ENCODE measurements at places on chromosomes 2 and 18. TPM values are rescaled to one million over a fixed set of nuclear protein-coding genes. Genes with fewer than 3 reads are reported as not detected.

The MYO3B gene
- total RNA-seq, result not detected

DNA sequence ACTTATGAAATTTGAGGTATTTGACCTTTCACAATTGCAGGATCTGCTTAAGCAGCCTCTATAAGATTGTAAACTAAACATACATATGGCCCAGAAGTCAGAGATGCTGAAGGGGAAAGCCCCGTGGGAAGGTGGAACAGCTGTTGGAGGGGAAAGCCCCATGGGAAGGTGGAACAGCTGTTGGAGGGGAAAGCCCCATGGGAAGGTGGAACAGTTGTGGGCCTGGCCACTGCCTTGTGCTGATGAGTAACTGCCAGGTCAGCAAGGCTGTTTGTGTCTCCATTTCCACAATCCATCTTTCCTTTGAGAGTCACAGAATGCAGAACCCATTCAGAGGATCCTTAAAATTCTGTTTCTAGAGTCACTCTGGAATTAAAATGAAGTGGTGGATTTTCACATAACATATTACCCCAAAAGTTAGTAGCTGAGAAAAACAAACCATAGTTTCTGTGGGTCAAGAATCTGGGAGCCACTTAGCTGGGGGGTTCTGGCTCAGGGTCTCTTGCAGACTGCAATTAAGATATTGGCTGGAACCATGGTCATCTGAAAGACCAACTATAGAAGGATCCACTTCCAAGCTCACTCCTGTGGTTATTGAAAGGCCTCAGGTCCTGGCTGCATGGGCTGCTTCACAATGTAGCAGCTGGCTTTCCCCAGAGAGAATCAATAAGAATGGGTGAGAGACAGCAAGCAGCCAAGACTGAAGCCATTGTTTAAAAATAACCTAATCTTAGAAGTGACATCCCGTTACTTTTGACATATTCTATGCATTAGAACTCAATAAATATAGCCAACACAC, 86.6 kb upstream of the CAVIN2 start:
- no peak for DNase-seq

- DNase-seq, result no peak
Measured at GRCh38 chr2:156837635-156838370, 401.6 kb downstream of the GPD2 start.

The UCN gene
- total RNA-seq, result 8.0 TPM

DNA sequence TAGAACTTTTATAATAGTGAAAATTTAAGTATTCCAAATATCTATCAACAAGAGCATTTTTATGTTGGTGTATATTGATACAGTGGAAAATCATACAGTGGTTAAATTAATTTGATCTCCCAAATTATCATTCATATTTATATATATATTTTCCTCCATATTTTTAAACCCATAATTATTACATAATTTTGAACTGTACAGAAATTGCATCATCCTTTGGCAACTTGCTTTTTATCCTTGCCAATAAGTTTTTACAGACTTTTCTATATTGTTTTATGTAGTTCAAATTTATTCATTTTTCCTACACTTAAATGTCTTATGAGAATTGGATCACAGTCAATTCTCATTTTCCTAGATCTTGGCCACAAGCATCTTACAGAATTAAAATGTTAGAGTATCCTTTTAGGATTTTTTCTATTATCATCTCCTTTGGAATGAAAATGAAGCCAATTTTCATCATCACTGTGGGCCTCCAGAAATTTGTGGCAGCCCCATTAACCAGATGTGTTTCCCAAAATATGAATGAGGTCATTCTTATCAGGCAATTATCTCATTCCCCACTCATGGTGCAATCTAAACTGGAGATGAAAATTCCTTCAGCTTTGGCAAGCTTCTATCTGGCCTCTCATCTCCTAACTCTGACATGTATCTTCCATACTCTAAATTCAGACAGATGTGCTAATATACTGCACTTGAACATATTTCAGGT, 94.2 kb upstream of the DLGAP1 start:
- no peak for DNase-seq

DNA sequence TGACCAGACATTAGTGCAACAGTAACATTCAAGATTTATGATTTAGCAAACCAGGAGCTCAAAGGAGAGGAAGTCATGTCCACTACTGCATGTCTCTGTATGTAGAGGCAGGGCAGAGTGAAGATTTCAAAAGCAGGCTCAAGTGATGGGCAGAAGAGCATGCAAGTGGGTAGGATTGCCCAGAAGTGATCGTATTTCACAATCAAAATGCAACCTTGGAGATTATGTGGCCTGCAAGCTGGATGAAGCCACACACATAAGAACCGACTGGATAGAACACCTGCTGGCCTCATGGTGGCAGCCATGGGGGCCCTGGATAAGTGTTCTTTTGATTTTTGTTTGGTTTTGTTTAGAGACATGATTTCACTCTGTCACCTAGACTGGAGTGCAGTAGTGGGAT, 286.8 kb upstream of the RAB12 start:
- DNase-seq, result no peak

DNA sequence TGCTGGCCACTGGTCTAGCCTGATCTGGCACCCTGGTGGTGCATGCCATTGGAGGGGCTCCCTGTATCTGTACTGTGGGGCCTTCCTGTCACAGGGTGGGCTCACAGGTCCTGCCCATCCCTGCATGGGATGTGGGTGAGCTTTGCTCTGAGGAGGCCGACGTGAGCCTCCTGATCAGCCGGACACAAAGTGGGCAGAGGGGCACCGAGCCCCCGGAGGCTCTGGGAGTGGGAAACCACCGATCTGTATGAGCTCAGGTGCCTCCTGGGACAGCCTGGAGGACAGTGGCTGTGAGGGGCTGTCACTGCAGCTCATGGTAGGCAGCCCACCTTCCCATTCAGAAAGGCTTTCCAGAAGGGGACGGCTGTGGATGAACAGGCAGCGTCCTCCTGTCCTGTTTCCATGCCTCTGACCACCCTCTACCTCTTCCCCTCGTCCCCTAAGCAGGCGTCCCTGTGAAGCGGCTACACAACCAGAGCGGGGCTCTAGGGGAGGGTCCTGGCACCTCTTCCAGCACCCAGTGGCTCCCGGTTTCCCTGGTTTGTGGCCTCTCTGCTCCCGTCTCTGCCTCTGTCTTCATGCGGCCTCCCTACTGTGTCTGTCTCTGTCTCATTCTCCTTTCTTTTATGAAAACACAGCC, 112.5 kb upstream of the OTOS start:
- no peak for DNase-seq

DNA sequence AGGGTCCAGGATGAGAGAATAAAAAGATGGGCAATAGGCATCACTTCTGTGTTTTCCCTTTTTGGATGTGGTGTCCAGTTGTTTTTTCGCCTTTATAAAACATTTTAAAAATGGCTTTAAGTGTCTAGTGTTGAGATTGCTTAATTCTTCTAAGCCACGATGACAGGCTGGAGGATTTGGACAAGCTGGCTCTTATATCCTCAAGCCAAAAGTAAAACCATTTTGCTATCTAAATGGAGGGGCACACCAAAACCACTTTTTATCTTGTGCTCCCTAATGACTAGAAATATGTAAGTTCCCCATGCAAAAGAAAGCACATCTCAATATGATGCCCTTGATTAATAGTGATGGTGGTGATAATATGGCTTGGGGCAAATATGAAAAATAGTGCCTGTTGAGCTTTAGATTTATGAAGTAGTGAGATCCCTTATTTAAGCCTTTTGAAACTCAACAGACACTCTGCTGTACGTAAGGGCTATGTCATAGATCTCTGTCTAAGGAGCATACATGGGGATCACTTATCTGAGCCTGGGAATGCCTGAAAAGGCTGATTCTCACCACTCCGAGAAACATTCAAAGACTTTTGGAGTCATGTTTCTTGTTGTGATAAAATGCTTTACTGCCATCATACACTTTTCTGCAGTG, 185.5 kb downstream of the KCNS3 start:
- no peak for DNase-seq

GRCh38 chr2:115161081-115161770, 718.8 kb downstream of the DPP10 start:
- DNase-seq, result no peak

DNA sequence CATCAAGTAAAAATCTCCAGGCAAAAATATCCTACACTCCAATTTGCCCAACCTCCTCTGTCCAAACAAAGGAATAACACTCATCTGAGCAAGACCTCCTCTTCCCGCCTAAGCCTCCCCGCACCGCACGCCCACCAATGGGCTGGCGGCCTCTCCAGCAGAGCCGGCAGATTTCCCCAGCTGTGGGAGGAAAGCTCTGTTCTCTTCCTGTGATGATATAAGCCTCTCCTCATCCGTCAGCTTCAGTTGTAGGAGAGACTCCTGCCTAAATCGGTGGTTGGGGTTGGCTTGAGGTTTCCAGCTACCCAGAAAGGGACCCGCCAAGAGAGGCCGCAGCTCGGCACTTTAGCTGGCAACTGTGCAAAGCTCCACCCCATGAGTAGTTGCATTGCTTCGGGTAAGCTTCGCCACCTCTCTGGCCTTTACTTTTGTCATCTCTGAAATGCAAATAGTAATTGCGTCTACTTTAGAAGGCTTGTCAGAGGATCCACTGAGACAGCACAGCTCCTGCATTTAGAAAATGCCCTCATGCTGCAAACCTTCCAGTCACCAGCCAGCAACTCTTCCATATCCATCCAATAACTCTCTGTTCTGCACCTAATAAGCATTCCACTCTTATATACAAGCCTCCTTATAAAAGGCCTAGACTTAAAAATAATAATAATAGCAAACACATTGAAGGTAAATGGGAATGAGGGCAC, 146.4 kb downstream of the MYT1L start:
- no peak for DNase-seq

GRCh38 chr2:237979331-237979730, 12.5 kb downstream of the UBE2F start:
- no peak for DNase-seq

DNA sequence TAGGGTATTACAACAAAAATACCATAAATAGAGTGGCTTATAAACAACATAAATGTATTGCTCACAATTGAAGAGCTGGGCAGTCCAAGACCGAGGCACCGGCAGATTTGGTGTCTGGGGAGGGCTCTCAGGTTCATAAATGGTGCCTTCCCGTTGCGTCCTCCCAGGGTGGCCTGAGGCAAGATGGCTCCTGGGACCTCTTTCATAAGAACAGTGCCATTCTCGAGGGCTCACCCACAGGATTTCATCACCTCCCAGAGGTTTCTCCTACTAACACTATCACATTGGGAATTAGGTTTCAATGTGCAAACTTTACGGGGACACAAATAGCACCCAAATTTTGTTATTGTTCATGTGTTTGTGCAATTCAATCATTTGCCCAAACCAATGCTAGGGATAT, 793.5 kb upstream of the HS6ST1 start:
- DNase-seq, result no peak

GRCh38 chr2:240347949-240348500, 87.4 kb upstream of the GPC1 start:
- DNase-seq, result no peak

DNA sequence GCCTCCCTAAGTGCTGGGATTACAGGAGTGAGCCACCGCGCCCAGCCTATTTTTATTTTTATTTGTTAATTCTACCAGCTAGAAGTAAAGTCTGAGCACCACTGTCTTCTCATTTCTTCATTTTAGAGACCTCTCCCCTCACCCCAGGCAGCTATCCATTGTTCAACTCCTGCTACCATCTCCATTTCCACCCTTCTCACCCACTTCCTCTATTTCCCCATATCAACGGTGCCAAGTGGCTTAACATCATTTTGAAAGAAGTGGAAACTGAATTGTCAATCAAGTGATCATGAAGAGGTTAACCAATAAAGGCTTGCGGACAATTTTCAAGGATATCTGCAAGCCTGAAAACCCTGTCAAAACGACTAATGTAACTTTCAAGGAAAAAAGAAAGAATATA, 323.1 kb downstream of the NBAS start:
- no peak for DNase-seq

- no peak for DNase-seq
Measured at GRCh38 chr2:233047667-233048066, 12.5 kb upstream of the INPP5D start.

GRCh38 chr2:168889635-168890005, 610 bp downstream of the SPC25 start:
- DNase-seq, result no peak

DNA sequence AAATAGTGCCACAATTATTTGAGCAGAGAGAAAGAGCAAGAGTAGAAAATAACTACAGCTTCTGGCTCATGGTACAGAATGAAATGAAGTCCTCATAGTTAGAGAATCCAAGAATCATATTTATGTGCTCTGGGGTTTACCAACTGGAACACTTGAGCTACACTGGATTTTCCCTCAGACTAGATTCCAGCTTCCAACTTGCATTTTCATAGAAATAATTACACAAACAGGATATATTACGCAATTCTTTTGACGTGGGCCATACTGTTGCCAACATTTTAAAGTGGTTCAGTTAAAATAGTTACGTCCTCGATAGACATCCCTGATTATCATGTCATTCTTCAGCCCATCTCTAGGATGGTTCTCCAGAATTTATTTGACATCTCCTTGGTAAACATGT, 129.2 kb downstream of the ETAA1 start:
- DNase-seq, result no peak

DNA sequence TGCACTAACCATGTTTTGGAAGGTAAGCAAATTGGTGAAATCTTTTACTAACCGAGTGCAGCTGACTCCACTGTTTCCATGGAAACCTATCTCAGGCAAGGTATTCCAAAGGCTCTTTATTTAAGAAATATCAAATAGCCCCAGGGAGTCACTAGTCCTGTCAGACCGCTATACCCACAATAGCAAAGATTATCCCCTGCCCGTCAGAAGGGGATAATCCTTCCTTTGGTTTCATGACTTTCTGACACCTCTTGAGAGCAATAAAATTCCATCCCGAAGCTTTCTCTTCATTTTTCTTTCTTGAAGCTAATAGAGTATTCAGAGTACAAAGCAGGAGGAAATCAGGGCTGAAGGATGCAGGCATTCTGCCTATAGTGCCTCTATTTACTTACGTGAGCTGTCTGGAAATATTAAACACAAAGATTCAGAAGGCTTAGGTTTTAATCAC, 34.7 kb upstream of the MAP2 start:
- DNase-seq, result no peak

GRCh38 chr18:48749768-48750167, 201.0 kb downstream of the SMAD7 start:
- DNase-seq, result no peak

DNA sequence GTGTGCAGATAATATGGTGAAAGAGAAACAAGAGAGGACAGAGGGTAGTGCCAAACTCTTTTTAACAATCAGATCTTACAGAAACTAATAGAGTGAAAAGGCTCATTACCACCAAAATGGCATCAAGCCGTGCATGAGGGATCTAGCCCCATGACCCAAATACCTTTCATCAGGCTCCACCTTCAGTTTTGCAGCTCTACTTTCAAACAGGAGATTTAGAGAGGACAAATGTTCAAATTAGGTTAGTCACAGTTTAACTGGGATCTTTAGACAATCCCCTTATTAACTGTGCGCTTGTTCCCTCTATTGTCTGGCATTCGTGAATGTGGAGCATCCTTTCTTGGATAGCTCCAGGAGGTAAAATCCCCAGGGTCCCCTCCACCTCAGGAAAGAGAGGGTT, 1209.3 kb upstream of the CHAC2 start:
- no peak for DNase-seq

DNA sequence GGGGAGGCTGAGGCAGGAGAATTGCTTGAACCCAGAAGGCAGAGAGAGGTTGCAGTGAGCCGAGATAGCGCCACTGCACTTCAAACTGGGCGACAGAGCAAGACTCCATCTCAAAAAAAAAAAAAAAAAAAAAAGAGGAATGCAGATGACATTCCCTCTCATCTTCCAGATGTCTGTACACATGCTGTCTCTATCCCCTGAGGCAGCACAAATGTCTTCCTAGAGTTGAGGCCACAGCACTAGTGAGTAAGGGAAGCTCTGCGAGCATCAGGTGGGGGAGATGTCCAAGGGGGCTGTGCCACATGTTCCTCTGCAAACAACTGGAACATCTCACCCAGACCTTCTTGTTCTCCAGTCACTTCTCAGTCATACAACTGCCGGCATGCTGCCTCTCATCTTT, 35.6 kb upstream of the LRRC30 start:
- DNase-seq, result no peak
